Pancreas (tissue), 10 donors: ENCODE measurements at places on chromosomes 11 and 22. TPM values are rescaled to one million over a fixed set of nuclear protein-coding genes. Genes with fewer than 3 reads are reported as not detected.
A peak's percentile ranks its signal among the peaks of the same experiment; 100 is the strongest.

Gene ADAMTS15
- polyA plus RNA-seq: 1.2 TPM

DNA sequence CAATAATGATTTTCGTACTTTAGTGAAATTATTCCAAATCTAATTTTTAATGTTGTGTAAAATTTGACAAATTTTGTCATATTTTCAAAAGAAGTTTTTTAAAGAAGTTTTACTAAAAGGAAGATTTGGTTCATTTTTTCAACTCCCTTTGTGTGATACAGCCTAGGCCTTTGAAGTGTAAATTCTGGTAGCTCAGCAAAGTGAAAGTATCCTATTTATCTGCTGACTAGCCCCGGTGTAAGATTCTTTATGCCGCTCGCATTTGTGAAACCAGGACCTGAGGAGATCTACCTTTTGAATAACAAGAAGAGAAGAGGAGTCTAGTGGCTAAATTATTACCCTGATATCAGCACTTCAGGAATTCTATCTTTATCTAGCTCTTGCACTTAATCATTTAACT, 177.4 kb downstream of the JRKL start:
- no peak for DNase-seq

- no peak for DNase-seq
Measured at GRCh38 chr11:94650756-94651155, 83.6 kb downstream of the PIWIL4 start.

DNA sequence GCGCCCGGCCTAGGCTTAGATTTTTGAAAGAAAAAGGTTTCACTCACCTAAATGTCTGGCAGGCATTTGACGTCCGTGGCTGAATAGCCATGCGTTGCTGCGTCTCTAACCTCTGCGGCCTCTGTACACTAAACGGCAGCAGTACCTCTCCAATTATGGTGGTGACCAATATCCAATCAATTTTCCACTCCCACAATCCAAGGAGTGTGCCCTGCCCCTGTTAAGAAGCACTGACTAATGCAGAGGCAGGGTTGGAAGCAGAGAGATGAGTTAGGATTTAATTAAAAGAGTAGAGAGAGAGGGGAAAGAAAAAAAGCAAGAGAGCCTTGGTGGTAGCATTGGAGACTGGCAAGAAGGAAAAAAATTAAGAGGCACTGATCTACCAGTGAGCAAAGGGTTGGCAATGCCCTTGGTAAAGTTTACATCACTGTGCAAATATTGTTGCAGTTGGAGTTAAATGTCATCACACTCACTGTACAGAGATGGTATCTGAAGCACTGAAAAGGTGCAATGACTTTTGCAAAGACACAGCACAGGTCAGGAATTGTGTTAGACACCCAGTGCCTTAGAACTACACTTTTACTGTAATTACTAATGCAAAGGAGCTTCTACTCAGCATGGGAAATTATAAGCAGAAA, 526.7 kb downstream of the NTM start:
- no peak for DNase-seq

DNA sequence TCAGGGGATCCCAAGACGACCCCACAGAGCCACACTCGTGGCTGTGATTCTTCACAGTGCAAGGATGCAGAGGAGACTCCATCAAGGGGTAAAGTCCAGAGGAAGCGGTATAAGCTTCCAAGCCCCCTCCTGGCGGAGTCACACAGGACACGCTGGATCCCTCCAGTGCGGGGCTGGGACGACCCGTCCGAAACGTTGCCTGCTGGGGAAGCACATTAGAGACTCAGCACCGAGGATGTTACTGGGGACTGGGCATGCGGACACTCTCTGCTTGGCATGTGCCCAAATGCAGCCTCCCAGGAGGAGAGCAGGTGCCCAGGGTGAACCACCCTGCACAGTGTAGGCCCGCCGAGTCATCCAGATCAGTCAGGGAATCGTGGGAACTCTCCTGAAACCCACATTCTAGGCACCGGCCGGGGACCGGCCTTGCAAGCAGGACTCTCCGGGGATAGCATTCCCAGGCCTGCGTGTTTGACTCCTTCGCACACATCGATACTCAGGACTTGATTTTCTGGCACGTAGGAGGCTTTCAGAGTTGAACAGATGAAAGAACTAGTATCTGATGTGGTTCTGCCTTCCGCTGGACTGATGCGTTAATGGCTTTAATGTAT, 229.8 kb downstream of the TBC1D22A start:
- DNase-seq: no peak

DNA sequence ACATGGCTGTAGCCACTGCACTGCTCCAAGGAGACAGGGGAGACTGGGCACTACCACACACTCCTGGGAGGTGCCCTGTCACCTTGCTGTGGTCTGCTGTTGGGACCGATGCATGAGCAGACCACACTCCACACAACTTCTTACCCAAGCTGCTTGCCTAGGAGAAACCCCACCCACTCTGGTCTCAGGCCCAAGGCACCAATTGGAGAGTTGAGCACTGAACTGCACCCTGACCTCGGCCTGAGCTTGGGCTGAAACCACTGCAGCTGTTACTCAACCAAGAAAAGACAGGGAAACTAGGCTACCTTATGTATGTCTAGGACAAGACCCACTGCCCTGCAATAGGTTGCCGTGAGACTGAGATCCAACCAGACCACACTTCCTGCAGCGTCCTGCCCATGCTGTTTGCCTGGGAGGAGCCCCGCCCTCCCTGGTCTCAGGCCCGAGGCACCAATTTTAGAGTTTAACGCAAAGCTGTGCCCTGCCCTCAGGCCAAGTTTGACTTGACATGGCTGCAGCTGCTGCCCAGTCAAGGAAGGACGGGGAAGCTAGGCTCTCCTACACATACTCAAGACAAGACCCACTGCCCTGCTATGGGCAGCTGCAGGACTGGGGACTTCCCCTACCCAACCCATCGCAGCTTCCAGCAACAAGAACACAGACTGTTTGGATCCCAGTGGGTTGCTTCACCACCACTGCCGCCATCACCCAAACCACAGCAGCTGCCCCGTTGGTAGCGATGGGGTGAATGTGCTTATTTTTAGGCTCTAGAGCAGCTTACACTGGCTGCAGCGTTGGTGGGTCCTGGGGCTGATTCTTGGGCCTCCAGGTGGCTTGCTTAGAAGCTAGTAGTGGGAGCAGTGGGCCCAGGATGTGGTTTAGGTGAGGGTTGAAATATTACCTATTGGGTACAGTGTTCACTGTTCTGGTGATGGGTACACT, 66.8 kb downstream of the BRD1 start:
- DNase-seq: no peak

DNA sequence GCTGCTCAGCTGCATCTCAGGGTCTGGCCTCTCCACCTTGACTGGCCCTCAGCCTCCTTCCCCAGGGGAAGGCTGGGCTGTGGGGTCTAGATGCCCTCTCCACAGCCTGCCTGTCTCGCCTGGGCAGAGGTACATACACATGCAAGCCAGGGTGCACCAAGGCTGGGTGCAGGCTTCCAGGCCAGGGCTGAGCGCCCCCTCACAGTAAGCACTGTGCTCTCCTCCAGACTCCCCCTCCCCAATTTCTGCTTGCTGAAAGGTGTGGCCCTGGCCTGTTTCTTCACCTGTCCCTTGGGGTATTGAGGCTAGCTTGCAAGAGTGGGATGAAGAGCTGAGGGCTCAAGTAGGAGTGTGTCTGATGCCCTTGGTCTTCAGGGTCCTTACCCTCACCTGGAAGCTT, 22.5 kb downstream of the RELT start:
- no peak for DNase-seq

- no peak for DNase-seq
Measured at GRCh38 chr11:121445071-121445768, 6.9 kb upstream of the SORL1 start.

DNA sequence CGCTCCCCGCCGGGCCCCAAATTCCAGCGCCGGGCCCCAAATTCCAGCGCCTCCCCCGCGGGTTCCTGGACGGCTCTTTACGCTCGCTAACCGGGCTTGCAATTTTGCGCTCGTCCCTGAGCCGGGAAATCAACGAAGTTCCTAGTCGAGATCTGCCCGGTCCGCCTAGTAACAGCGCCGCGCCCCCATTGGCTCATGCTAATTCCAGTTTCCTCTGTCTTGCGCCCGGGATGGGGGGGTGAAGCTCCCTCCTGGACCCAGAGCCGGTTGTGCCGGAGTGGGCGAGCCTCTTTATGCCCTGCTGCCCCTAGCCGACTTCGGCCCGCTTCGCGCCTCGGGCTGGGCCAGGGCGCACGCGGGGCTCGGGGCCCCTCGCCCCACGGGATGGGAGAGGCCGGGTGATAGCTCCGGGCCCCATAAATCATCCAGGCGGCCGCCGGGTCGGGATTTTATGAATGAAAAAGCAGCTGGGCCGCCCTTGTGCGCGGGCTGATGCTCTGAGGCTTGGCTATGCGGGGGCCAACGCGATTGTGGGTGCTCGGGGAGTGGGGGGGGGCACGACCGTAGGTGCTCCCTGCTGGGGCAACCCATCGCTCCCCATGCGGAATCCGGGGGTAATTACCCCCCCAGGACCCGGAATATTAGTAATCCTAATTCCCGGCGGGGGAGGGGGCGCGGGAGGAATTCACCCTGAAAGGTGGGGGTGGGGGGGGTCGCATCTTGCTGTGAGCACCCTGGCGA, 1.8 kb upstream of the CCND1 start:
- DNase-seq: peak; percentile 83

Gene TMEM86A
- 1.4 TPM for polyA plus RNA-seq

Gene PCNX3
- polyA plus RNA-seq: 26.3 TPM

GRCh38 chr11:44326615-44327475, 16.9 kb upstream of the ALX4 start:
- DNase-seq: no peak

- no peak for DNase-seq
Measured at GRCh38 chr22:43540529-43540923, 128.7 kb downstream of the MPPED1 start.

Gene ACRV1
- not detected for polyA plus RNA-seq

Gene TREH
- 4.7 TPM for polyA plus RNA-seq

Gene SHISAL1
- 0.99 TPM for polyA plus RNA-seq

Gene APOA4
- not detected for polyA plus RNA-seq

DNA sequence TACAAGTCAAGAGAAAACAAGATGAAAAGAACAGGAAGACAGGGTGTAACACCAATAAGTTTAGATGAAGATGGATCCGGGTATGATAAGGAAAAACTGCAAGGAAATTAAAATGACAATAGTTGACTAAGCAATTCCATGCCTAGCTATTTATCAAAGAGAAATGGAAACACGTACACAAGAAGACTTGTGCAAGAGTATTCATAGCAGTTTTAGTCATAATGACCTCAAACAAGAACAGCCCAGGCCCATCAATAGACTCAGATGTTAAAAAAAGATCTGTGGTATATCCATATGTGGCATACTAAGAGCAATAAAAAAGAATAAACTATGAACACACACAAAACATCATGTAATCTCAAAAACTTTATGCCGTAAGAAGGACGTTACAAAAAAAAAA, 33.2 kb downstream of the SLC5A12 start:
- DNase-seq: no peak

GRCh38 chr22:19821523-19822300, 33.0 kb downstream of the GNB1L start:
- DNase-seq: peak; percentile 5

DNA sequence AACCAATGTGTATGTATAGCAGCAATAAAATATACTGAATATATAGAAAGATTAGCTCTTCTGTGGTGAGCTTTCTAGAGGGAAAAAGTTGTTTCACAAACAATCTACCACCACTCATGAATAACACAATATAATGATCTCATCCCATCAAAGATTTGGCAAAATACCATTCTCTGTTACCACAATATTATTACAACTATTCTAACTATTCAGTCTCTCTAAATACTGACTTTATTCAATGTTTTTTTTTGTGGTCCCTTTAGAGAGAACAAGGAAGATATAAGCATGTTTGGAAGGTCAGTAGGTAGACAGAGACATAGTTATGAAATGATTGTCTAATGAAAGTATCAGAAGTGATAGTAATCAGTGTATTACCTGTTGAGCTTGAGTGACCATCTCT, 7.8 kb downstream of the CCDC90B start:
- DNase-seq: no peak

DNA sequence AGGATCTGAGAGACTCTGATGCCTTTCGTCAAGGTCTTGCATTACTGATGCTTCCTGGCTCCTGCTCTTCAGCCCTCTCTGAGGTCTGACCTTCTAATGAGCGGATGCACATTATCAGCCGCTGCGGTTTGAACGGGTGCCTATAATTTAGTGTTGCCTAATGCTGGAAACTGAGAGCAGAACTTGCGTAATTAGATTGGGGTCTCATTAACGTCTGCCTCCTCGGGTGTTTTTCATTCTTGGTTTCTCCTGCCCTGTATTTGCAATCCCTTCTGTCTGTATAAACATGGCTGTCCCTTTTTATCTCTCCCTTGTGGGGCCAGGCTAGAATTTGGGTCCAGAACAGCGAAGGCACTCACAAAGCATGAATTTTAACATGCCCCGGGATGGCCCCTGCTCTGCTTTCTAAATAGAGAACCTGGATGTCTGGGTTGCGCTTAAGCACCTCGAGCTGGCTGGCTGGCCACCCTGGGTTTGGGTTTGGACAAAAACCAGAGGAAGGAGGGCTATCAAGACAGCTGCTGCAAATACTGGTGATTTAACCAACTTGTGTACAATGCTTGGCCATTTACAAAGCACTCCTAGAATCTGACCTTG, 118.6 kb downstream of the TIMP3 start:
- DNase-seq: peak; percentile 8

- DNase-seq: no peak
Measured at GRCh38 chr11:15780382-15780781, 576.0 kb downstream of the SOX6 start.

- peak; percentile 91 for DNase-seq
Measured at GRCh38 chr22:37559901-37560607, at the start of gene CDC42EP1. Gene CDC42EP1, plus strand, starts transcription at chr22:37560480. Its CDS starts 5,870 bp downstream, at chr22:37566350.

Gene PRSS23
- polyA plus RNA-seq: 4.4 TPM

DNA sequence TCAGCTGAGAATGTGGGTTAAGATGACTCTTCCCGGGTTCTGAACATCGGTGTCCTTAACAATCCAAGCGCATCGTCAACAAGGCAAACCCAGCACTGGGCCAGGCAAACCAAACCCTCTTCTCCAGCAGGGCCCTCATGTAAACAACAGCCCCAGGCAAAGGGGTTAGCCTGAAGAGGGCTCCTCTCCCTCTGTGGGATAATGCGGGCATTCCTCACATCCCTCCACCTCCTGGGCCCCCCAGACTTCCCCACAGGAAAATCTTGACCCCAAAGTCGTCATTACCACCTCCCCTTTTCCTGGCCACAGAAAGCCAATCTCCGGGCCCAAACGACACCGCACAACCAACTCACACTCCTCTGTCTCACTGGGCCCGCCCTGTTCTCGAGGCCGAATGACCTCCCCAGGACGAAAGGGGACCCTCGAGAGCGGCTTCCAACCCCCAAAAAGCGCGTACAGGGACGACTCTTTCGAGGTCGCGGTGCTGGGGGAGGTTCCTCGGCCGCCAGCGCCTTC, 566 bp downstream of the DDB1 start:
- DNase-seq: no peak

Gene LDLRAD3
- polyA plus RNA-seq: 6.0 TPM

DNA sequence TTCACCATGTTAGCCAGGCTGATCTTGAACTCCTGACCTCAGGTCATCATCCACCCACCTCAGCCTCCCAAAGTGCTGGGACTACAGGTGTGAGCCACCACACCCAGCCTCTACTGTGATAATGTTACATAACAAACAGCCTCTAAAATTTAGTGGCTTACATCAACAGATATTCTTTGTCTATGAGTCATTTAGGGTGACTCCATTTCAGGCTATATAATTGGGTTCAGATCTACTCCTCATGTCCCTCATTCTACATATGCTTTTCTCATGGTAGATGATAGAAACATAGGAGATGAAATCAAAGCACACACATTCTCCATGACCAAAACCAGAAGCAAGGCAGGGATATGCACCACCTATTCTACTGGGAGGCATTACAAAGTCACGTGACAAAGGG, 72.7 kb downstream of the SIK2 start:
- DNase-seq: no peak

Gene ARHGEF12
- 18.6 TPM for polyA plus RNA-seq

GRCh38 chr11:116388146-116388545, 384.6 kb downstream of the BUD13 start:
- no peak for DNase-seq
